Stimulated activated CD4-positive, alpha-beta T cell treated with anti-CD3 and anti-CD28 coated beads, Interleukin-4, amount 100 ng/mL, for 4 hours (primary cell): ENCODE measurements at places on chromosomes 4 and X.

DNA sequence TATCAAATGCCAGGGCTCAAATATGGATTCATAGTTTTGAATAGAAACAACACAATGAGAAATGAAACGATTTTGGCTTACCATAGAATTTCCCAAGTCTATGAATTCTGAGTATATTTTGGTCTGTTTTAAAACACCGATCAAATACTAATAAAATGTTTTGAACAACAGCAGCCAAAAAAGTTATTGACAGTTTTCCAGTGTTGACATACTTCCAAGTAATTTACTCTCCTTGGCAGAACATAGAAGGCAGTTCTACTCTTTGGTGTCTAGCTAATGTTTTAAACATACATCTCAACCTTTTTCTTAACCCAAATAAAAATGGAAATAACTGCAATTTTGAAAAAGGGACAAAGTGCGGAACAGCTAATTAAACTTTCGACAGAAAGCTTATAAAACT is 1419.8 kb downstream of the ADGRL3 start:
- DNase-seq: no peak

GRCh38 chrX:82163701-82164100 is 961.8 kb downstream of the SH3BGRL start:
- DNase-seq: no peak

- no peak for DNase-seq
Measured at GRCh38 chr4:61298178-61298740, 98.1 kb downstream of the ADGRL3 start.

GRCh38 chr4:114911111-114911510 is 202.3 kb downstream of the NDST4 start:
- DNase-seq: no peak

DNA sequence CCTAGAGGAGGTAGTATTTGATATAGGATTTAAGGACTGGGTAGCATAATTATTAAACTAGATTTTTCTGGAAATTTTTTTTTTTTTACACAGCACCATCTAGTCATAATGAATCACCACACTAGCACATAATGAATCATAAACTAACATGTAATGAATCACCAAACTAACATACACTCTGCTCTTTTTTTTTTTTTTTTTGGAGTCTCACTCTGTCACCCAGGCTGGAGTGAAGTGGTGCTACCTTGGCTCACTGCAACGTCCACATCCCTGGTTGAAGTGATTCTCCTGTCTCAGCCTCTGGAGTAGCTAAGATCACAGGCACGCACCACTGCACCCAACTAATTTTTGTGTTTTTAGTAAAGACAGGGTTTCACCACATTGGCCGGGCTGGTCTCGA is 92.5 kb downstream of the FAM13A start:
- no peak for DNase-seq
